ENCODE measurements at places on chromosomes 1 and 21.

DNA sequence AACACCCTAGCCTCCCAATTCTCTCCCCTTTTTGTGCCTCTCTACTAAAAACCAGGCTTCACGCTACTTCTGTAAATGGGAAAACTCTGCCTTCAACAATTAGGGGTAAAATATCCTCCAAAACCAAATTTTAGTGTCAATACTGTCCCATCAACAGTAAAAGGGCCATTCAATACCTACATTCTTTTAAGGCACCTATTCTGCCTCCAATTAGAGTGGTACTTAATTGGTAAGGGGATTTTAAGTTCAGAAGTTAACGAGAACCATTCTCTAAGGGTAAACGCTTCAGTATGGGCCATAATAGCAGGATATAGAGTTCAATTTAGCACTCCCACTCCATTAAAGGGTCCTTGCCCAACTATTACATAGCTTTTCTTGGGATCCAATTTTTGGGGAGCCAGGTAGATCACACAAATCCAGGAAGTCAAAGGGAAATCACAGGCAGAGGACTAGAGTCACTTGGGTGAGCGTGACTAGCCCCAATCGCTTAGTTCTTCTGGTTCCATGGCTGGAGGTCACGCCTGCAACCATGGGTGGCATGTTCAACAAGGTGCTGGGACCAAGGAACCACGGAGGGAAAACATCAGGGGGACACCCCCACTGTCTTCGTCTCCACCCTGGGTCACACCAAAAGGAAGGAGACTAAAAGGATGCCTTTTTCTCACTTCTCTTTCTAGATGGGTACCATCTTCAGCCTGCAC is 20.1 kb upstream of the BSDC1 start:
- no peak for DNase-seq

- DNase-seq, result no peak
These were observed 1281.9 kb downstream of the KCNT2 start for GRCh38 chr1:195326325-195326724.

DNA sequence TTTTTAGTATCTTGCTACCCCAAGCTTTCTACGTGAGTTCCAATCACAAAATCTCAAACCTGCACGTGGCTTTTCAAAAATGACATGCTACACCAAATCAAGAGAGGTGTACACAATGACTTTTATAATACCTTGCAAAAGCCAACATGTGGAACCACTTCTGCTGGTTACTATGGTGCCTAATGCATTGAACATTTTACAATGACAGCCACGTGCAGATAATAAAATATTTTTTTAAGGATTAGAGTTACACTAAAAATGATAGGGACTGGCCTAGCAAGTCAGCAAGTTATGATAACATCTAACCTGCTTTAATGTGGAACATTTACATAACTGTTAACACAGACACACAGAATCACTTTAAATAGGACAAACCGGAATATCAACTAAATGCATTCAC is 30.2 kb downstream of the EYA3 start:
- DNase-seq, result no peak

DNA sequence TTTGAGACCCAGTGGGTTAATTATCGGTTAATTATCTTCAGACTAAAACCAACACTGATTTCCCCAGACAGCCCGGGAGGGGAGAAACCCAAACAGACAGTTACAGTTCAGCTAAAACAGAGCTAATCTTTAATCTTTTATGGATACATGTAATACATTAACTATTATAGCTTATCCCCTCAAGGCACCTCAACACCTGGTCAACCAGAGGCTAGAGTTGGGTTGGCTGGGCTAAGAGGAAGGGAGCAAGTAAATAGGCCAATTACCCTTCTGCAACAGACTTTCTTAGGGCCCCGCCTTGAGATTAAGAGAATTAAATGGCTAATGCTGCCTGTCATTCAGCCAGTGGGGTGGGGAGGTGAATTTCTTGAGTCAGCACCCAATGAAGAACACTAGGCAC is 6.6 kb upstream of the MED18 start:
- DNase-seq, result no peak

DNA sequence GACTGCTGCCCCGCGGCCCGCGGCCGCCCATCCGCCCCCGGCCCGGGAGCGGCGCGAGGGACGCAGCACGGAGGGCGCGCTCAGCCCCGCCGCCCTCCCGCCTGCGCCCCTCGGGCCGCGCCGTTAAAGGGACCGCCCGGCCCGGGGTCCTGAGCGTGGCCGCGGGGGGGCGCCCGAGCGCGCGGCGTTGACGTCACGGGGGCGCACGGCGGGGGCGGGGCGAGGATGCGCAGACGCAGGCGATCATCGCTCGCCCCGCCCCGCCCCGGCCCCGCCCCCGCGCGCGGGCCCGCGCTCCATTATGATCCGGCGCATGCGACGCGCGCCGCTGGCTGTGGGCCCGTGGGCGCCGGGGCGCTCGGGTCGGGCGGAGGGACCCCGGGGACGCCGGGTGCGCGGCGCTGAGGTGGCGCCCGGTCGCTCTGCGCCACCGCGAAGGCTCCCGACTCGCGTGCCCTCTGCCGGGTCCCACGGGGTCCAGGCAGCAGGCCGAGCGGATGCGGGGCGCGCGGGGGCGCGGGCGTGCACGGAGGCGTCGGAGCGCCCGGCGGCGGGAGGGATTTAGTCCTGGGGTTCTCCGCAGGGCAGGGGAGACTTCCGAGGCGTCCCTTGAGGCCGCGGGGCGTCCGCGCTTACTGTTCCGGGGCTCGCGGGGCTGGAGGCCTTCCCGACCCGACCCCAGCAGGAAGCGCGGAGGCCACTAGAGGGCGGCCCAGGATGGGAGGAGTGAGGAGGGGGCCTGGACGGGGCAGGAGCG is at the start of gene DVL1:
Gene DVL1, minus strand, starts transcription at position 163 of the 757 bp plus-strand sequence. CDS start 353 bp downstream, outside the sequence.
- DNase-seq, result peak; percentile 64

GRCh38 chr1:156505679-156506298 is 5.2 kb upstream of the MEF2D start:
- no peak for DNase-seq

- DNase-seq, result no peak
These were observed 79.6 kb downstream of the PDE4B start for GRCh38 chr1:65872301-65872700.

- DNase-seq, result no peak
These were observed 20.9 kb upstream of the RNF11 start for GRCh38 chr1:51215169-51215568.

GRCh38 chr1:111576547-111576946 is 43.0 kb upstream of the RAP1A start:
- no peak for DNase-seq

DNA sequence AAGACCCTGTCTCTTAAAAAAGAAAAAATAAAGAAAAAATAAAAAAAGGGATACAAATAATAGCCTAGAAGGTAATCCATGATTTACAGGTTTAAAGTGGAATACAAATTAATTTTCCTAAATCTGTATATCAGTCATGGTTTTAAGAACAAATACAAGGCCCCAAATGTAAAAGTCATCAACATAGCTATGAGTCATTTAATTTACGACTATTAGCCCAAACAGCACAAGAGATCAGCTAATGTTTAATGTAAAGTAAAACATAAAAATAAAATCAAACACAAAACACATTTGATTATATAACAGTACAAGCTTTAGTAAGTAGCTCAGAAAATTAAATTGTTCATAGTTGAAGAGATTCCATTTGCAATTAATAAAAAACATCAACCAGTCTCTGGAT is 20.3 kb upstream of the TAL1 start:
- no peak for DNase-seq

DNA sequence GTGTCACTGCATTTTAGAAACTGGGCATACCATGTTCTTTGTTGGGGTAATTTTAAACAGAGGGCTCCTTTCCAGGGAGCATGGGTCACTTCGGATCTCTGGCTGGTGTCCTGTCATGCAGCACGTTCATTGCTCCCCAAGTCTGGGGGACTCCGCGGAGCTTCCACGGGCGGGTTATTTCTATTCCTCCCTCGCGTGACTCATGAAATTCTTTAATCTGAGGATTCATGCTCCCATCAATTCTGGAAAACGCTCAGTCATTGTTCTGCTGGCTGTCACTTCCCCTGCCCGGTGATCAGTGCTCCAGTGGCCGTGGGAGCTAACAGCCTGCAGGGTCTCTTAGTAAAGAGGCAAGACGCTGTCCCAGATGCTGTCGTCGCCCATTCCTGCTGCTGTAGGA is 28.1 kb downstream of the CFAP74 start:
- DNase-seq, result no peak

- DNase-seq, result no peak
These were observed 21.1 kb downstream of the ARHGEF19 start for GRCh38 chr1:16191309-16191708.

DNA sequence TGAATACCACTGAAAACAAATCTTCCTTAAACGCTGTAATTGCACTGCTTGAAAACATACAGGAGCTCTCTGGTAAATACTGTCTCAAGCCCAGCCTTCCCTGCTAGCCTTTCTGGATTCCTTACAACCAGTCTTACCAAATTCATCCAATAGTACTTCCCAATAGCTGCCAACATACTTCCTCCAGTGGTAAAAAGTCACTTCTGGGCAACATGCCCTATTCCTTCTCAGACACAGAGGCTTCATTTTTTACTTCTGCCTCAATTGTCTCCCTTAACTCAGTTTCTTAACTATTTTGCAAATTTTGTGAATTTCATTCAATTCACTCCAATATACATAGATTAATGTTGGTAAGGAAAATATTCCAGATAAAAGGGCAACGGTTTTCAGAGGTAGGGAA is 166.3 kb downstream of the TBX15 start:
- no peak for DNase-seq

DNA sequence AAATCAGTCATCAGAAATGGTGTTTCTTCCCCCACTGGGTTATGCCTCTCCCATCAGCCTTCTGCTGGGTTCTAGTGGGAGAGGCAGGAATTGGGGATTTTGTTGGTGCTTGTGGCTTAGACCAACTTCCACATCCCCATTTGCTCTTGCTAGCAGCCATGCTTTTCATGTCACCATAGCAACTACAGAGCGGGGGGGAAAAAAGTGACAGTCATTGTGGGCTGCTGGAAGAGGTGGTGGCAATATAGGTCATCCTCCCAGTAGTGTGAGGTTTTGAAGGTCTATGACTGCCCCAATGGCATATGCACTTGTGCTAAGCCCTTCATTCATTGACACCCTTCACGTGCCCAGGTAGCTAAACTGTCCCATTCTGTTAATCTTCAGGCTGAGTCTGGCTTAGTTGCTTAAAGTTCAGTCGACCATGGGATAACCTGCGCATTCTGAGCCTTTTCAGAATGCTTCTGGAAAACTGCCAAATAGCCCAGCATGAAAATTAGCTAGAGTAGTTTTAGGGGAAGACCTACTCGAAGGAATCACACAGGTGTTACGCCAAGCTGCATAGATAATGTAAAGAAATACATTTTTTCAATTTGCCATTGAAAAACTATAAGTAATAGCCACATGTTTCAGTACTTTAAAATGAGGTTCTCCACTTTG is 53.7 kb upstream of the ZNF326 start:
- DNase-seq, result no peak

GRCh38 chr1:224734261-224734935 is 118.3 kb downstream of the CNIH3 start:
- no peak for DNase-seq

GRCh38 chr1:91803123-91803522 is 82.8 kb downstream of the TGFBR3 start:
- DNase-seq, result no peak

DNA sequence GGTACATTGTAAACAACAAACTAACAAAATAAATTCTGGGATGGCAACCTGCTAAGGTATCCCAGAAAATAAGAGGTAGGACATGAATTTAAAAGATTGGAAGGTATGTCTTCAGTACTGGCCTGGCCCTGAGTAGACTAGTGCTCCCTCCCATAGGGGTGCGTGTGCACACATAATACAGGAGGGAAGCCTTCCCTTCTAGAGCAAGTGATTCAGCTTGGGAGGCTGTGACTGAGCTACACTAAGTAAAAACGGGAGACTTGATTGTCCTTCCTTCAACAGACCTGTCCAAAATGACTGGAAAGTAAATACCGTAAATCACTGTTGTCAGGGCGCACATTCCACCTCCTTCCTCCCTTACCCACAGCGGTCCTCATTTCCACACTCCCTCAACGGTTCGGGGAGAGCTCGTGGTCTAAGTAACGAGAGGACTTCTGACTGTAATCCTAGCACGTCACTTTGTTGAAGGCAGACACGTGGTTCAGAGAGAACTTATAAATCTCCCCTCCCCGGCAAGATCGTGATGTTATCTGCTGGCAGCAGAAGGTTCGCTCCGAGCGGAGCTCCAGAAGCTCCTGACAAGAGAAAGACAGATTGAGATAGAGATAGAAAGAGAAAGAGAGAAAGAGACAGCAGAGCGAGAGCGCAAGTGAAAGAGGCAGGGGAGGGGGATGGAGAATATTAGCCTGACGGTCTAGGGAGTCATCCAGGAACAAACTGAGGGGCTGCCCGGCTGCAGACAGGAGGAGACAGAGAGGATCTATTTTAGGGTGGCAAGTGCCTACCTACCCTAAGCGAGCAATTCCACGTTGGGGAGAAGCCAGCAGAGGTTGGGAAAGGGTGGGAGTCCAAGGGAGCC is at the start of gene TGFB2:
Gene TGFB2, plus strand, starts transcription at position 523 of the 859 bp plus-strand sequence. CDS start 1,366 bp downstream, outside the sequence.
- DNase-seq, result no peak

DNA sequence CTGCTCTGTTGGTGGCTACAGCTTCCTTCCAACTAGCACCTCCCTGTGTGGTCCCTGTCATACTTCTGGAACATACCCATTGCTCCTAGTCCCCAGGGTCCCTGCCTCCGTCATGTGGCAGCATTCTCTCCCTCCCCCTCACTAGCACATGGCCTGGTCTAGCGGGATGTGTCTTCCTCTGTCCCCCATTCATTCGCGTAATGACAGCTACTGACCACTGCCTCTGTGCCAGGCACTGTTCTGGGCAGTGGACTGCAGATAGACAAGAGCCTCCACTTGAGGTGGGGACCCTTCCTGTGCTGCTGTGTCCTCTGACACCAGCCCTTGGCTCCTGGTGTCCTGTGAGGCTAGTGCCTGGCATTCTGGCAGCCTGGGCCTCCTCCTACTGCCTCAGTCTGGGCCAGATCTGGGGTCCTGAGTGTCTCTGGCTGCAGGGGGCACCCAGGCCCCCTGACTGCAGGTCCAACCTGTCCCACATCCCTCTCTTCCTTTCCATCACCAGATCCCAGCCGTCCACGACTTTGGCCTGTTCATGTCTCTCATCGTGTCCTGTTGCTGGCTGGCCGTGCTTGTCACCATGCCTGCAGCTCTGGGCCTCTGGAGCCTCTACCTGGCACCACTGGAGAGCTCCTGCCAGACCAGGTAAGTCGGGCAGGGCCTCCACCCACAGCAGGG is 38.1 kb downstream of the DISP3 start:
- DNase-seq, result no peak

GRCh38 chr1:167331650-167332049 is 111.0 kb downstream of the POU2F1 start:
- DNase-seq, result no peak

DNA sequence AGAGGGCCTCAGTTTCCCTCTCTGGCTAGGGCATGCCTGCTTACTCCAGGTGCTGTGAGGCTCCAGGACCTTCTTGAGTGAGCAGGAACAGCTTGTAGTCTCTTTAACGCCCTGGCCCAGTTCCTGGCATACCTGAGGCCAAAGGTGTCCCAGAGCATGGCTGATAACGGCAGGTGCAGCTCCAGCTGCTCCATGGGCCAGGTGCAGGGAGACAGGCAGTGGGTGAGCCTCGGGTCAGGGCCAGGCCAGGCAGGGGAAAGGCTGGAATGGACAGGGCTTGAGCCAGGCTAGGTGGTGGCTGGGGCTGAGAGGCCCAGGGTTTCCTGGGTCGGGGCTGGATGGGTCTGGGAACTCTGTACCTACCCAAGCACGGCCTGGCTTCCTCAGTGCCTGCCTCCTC is 18.3 kb downstream of the EDN2 start:
- DNase-seq, result no peak

Measured in left ventricle myocardium inferior (tissue), 1 donor.